ENCODE measurements at places on chromosomes 2 and 18.

DNA sequence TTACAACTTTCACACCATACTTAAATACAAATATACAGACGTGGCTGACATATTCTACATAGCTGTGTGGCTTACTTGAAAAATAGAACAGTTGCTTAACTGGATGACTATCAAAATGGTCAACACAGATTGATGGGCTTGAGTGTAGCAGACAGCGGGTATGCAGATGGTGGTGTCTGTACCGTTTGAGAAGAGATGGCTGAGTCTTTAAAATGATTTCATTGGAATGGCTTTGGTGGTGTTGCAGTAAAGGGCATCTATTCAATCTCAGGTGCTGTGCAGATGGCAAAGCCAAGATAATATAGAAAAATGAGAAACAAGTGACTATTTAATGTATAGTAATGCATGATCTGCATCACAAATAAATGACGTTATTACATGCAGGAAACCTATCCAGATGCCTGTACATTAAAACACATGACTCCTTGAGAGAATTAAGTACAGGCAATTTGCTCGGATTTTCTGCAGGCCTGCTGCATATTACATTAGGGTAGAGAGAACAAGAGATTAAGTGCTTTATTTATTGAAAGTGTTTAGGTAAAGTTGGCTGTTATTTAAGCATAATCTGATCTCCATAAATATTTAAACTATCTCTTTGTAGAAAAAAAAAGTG is 68.5 kb downstream of the AGPS start:
- DNase-seq = no peak

DNA sequence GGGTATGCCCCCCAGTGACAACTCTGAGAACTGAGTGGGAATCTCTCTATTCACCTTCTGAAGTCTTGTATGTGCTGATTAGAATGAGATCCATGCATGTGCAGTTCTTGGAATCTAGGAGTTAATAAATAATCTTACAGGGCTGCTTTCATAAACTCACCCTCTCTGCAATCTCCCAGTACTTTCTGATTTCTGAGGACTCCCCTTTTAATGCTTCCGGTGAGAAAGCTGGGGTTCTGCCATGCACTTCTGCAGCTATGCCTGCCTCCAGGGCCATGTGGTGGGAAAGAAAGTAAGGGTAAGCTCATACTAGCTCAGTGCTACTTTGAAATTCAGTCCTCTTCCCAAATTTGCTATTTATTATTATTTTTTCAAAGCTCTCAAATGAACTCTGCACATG is 432.9 kb downstream of the MTX2 start:
- DNase-seq = no peak

DNA sequence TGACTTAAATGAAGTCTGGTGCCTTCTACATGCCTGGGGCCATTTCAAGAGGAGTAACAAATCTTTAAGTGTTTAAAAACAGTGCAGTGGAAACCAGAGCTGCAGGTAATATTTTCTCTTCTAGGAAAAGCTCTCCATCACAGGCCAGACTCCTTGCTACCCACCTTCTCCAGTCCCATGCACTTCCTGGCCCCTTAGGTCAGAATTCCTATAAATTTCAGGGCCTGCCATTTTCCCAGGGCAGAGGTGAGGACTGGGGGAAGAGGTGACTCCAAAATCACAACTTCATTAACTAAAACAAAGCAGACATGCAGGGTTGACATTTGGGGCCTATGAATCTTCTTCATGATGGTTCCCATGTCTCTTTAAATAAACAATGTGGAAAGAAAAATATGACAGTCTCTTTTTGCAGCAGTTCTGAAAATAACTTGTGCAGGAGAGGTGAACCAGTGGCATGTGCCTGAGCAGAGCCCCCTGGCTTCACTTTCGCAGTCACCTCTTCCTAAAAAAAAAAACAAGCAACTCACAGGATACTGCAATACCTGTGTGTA is 63.7 kb upstream of the TANC1 start:
- DNase-seq = no peak

- DNase-seq = no peak
These were observed 118.9 kb downstream of the ZNF236 start for GRCh38 chr18:76941284-76941683.

- no peak for DNase-seq
These were observed 95.1 kb downstream of the STRN start for GRCh38 chr2:36871068-36871707.

DNA sequence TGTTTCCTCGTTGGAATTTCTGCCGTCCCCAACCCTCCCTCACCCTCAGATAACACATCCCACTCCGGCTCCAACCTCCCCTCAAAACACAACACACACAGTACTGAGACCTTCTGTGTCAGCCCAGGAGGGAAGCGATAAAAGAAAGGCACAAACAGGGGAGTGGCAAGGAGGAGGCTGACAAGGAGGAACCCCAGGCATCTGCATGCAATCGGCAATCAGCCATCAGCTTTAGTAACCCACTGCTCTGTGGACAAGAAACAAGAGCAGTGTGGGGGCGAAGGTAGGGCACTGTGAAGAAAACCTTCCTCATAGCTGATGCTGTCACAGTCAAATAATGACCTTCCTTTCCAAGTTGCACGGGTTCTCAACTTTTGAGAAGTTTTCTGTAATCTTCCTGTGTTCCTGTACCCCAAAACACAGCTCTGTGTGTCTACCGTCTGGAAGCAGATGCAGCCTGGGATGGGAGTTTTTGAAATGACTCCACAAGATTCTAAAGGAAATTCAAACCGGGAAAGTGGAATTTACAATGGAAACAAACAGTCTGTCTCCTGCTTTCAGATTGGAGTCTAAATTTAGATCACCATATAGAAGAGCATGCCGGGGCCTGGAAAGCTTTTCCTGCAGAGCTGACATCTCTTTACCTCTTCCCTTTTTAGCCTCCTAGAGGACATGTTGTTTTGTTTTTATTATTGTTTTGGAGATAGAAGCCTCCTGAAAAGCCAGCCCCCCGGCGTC is 16.4 kb upstream of the LPIN2 start:
- DNase-seq = no peak

- no peak for DNase-seq
These were observed 24.8 kb upstream of the STK39 start for GRCh38 chr2:168272225-168272624.

GRCh38 chr2:85185431-85185940 is 52.3 kb downstream of the TCF7L1 start:
- no peak for DNase-seq

- no peak for DNase-seq
These were observed 589.0 kb upstream of the ACVR2A start for GRCh38 chr2:147255812-147256211.

- DNase-seq = no peak
These were observed 1342.0 kb upstream of the ZEB2 start for GRCh38 chr2:145861940-145862339.

DNA sequence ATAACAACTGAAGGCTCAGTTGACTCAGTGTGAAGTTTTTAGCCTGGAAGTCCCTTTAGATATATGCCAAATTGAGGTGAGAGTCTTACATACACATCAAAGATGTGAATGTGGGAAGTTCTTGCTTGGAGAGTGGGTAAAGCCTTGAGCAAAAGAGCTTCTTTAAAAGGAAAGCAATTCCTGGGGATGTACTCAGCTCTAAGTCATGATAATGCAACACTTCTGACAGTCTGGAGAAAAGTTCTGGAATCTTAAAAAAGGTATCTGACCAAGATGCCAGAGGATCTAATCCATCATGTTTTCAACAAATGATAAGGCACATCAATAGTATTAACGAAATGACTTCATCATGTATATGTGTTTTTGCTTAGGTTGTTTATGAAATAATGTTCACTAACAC is 351.2 kb downstream of the CDH19 start:
- DNase-seq = no peak

DNA sequence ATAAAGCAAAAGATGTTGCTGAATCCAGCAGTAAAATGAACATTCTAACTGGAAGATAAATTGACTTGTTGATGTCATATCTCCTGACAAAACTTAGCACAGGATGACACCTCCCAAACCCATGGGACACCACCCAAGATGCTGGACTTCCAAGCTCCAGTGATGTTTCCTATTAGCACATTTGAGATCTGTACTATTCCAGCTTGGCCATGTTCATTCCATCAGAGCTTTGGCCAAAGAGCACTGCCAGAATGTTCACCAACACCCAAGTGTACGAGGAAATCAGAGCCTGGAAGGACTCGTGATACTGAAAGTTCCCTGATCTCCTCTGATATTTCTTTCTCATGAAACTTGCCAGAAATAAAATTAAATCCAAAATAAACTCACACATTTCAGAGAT is 44.7 kb downstream of the PID1 start:
- no peak for DNase-seq

- DNase-seq = no peak
These were observed 3.0 kb downstream of the CNNM4 start for GRCh38 chr2:96763511-96764252.
